WTC11 (cell line): ENCODE measurements at places on chromosomes 11 and 22.

- DNase-seq: no peak
Measured at GRCh38 chr22:19394274-19395050, 37.1 kb downstream of the HIRA start.

DNA sequence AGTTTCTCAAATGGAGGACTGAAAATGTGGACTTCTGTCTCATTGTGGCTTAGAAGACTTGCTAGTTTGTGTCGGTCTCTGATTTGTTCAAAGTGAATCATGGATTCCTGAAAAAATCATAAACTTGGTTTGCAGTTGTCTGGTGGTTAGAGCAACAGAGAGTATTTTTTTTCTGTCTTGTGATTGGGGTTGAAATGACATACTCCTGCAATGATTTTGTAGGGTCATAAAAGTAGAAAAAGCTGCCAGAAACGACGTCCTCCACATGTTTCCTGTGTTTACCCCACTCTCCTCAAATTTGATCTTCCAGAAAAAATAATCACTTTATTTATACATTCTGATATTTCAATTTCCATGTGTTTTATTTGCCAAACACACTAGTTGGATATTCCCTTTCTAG is 219.2 kb upstream of the PGR start:
- DNase-seq: no peak

- DNase-seq: no peak
Measured at GRCh38 chr11:8258289-8258688, 5.4 kb downstream of the LMO1 start.

GRCh38 chr22:50314455-50315288 is 7.2 kb upstream of the PLXNB2 start:
- no peak for DNase-seq

GRCh38 chr11:22479208-22479607 is 141.0 kb downstream of the SLC17A6 start:
- DNase-seq: no peak

- no peak for DNase-seq
Measured at GRCh38 chr11:126951465-126951864, 49.1 kb downstream of the KIRREL3 start.

DNA sequence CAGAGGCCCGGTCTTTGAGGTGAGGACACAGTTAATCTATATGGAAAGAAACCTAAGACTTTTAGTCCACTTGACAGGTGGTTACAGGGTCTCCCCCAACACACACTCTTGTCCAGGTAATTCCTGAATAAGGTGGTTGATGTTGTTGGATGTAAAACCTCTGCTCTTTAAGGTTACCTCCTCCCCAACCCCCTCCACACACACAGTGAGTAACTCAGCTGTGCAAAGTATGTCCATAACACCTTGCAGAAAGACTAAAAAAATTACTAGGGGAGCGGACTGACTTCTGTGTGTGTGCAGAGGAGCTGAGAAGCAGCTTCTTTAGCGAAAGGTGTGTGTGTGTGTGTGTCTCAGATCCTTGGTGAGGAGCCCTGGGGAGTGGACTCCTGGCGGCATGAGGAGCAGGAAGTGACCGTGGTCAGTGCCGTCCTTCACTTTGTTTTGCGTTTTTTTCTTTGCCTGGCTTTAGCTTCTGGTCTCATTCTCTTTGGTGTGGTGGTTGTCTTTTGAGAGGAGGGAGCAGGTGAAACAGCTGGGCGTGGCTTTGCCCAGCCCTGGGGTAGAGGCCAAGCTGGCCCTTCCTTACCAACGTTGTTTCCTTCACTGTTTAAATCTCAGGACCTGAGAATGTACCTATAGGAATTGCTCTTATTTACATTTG is 1.7 kb downstream of the ZBED4 start:
- no peak for DNase-seq

- DNase-seq: no peak
Measured at GRCh38 chr11:132519241-132519815, 1013.0 kb downstream of the OPCML start.

- DNase-seq: no peak
Measured at GRCh38 chr11:7245341-7245740, 6.4 kb upstream of the SYT9 start.

DNA sequence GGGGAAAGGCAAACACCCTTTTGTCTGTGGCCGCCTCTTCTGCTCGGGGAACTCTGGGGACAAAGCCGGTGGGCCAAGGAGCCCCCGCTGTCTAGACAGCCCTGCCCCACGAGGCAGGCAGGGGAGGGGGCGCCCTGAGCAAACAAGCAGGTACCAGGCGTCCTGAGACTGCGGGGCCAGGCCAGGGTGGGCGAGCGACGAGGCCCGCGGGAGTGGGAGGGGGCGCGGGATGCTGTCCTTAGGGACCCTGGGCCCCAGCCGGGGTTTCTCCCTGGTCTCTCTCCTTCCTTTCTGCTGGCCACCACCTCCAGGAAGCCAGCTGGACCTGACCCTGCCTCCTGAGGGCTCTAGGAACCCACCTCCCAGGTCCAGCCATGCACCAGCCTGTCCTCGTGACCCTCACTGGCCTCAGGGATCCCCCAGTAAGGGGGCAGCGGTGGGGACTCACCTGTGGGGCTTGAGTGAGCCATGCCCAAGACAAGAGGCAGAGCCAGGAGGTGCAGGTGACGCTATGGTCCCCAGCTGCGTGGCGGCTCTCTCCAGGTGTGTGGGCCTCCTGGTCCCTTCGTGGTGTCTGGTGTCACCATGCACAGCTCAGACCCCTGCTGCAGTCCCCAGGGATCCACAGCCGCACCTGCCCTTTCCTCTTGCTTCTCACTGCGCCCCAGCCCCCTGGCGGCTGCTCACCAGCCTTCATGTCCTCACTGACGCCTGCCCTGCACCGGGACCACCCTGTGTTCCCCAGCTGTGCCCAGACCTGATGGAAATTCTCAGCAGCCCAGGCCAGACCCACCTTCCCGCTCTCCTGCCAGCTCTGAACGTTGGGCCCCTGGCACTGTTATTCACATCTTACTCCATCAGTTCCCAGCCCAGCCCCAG is 26.5 kb upstream of the MUC5AC start:
- peak; percentile 27 for DNase-seq

DNA sequence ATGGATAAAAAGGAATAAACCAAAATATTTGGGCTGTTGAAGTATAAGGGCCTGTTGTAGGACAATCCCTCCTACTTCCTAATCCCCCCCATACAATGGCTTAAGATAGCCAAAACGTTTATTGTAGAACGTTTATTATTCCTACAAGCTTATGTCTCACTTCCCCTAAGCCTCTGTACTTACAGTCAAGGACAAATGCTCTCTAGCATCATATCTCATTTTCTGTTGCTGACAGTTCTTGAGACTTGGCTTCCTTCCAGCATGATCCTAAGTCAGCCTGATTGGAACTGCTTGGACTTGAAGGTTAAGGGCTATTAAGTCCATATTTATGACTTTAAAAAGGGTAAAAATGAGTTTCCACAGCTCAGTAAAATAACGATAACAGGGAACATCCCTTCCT is 8.8 kb downstream of the MISFA start:
- no peak for DNase-seq

DNA sequence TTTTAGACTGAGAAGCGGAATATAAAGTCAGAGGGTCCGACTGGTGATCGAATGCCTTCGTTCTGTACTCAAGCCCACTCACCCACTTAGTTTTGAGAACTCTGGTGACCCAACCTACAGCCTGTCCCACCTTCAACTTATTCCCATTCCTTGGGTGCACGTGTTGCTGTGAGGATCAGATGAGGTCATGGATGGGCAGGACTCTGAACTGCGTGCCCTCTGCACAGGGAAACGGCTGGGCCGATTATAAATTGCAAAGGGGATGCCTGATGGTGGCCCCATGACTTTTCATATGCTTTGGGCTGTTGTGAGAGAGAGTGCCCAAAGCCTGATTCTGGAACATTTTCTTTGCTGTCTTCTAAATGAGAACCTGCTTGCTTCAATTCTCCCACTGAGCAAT is 16.0 kb upstream of the EHF start:
- no peak for DNase-seq

GRCh38 chr11:44747316-44747715 is 20.6 kb downstream of the TSPAN18 start:
- DNase-seq: no peak

- DNase-seq: no peak
Measured at GRCh38 chr11:117052196-117053149, 45.8 kb downstream of the SIK3 start.

DNA sequence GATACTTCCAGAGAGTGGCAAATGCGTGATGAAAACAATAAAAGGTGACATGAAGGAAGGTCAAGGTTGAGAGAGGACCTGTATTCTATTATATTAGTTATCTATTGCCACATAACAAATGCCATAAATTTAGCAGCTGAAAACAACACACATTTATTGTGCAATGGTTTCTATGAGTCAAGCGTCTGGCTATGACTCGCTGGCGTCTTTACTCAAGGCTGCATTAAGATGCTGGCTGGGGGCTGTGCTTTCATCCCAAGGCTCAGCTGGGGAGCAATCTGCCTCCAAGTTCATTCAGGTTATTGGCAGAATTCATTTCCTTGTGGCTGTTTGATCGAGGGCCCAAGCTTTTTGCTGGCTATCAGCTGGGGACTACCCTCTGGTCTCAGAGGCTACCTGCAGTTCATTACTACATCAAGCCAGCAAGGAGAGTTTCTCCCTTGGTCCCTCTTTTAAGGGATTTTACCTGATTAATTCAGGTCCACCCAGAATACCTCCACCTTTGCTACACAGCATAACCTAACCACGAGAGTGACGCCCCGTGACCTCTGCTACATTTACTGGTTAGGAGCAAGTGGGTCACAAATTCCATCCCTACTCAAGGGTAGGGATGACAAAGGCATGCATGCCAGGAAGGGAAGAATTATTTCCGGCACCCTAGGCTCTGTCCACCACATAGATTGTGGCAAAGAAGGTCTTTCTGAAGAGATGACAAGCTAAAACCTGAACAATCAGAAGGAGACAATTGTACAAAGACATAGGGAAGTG is 549.1 kb downstream of the MN1 start:
- no peak for DNase-seq

DNA sequence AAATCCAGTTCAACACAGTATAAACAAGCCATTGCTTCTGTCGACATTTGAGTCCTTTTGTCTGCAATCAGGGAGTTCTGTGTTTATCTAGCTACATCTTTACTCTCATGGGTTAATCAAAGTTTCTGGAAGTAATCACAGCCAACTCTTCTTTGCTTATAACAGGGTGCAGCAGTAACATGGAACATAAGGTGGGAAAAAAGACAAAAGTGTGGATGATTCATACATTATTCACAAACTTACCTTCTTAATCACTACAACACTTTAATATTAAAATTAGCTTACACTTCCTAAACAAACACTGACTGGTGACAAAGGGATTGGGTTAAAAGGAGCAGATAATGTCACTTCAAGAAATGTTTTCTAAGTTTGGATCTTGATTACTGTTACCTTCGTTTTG is 44.7 kb downstream of the SNX19 start:
- no peak for DNase-seq

DNA sequence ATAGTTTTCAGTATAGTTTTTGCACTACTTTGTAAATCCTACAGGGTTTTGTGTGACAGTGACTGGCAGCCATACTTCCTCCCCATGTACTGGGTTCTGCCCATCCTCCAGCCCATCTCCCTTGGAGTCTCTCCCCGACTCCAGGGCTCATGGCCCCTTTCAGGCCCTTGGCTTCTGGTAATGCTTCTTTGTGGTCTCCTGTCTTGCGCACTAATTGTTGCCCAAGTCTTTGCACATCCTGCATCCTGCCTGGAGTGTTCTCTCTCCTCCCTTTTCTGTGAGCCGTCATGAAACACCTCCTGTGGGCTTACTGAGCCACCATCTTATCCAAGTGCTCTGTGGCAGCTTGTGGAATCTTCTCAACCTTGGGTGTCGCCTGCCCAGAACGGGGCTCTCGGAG is 11.4 kb upstream of the KCNQ1OT1 start:
- no peak for DNase-seq
